ENCODE measurements at places on chromosomes 13 and 19.

- DNase-seq = no peak
Observed at GRCh38 chr13:42967660-42968059, 24.4 kb downstream of the EPSTI1 start.

DNA sequence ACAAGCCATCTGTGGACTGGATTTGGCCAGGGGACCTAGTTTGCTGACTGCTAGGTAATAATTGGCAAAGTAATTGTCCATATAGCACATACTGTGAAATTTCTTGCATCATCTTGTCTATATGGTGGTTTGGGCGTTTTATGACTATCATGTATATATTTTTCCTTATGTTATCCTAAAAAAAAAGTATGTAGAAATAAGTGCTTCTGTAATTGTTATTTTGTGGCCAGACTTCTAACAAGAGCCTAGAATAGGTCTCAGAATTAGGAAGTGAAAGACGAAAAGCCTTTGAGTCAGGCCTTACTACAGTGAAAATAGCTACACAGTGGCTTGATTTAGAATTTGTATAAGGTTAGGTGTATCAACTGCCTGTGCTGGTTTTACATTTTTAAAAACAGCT is 4.2 kb downstream of the FNDC3A start:
- no peak for DNase-seq

- DNase-seq = no peak
Observed at GRCh38 chr13:42532561-42533335, 41.2 kb upstream of the TNFSF11 start.

GRCh38 chr19:10858204-10858828 is 10.1 kb downstream of the C19orf38 start:
- no peak for DNase-seq

- no peak for DNase-seq
Observed at GRCh38 chr19:34067861-34068271, 104.4 kb upstream of the LSM14A start.

- DNase-seq = no peak
Observed at GRCh38 chr19:16637535-16637934, 9.5 kb upstream of the MED26 start.

- DNase-seq = no peak
Observed at GRCh38 chr13:20993661-20994440, 67.5 kb downstream of the LATS2 start.

DNA sequence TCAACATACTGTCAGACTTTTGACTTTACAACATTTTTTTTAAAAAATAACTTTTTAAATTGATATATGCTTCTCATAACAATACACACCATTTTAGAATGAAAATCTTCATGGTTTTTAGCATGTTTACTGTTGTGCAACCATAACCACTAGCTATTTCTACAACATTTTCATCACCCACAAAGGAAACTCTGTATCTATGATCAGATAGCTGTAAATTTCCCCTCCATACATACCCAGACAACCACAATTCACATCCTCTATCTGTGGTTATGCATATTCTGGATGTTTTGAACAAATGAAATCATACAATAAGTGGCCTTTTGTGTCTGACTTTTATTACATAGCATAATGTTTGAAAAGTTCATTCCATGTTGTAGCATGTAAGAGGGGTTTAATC is 1666.0 kb downstream of the EFNB2 start:
- no peak for DNase-seq

DNA sequence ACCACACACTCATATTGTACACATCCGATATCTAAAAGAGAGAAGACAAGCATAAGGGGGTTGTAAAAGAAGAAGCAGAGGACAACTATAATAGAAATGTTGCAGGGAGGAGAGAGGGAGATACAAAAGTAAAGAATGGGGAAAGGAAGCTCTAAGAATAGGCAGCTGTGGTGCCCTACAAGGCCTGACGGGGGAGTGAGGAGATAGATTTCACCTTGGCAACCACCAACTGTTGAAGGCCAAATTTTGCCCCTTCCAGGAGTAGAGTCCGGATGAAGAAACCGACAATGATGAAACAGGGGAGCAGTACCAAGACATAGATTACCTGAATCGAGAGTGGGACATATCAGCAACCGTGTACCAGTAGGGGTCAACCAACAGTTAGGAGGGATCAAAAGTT is 15.9 kb downstream of the SLC6A16 start:
- DNase-seq = no peak

DNA sequence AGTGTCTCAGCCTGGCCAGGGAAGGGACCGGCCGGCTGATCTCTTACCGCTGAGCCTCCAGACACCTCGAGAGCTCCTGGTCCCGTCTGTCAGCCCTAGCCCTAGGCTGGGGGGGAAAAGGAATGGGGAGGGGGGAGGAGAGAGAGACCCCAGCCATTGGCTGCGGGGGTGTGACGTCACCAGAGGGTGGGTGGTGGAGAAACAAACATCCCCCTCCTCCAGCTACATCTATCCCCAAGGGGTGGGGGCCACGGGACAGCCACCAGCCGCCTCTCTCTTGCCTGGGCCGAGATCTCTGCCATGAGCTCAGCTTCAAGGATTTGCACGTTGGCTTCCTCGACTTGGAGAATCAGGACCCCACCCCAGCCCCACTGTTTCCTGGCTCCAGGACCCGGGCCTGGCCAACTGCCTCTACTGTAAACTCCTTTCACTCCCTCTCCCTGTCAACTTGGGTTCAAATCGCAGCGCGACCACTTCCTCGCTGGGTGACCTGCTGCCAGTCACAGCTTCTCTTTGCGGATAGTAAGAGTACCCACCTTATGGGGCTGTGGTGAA is at the start of gene PRX:
PRX (minus strand) TSS at position 88 of the 555 bp plus-strand sequence. CDS start 5,446 bp downstream, outside the sequence.
- DNase-seq = no peak

DNA sequence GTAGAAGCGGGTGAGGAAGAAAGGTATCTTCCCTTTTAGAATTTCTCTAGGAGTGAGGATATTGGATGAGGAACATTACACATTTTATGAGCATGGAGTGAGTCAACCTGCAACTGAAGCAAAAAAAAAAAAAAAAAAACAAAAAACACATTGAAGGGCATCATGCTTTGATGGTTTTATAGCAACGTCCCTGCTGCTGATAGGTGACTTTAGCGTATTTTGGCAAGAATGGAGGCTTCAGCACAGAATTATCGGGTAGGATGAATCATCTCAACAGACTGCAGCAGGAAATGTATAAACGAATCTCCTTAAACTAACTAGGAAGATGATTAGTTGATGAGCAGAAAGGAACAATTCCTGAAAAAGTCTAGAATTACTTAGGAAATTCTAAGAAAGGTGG is 1359.6 kb upstream of the ATXN8OS start:
- DNase-seq = no peak

- DNase-seq = no peak
Observed at GRCh38 chr13:23766283-23766682, 122.9 kb downstream of the MIPEP start.

DNA sequence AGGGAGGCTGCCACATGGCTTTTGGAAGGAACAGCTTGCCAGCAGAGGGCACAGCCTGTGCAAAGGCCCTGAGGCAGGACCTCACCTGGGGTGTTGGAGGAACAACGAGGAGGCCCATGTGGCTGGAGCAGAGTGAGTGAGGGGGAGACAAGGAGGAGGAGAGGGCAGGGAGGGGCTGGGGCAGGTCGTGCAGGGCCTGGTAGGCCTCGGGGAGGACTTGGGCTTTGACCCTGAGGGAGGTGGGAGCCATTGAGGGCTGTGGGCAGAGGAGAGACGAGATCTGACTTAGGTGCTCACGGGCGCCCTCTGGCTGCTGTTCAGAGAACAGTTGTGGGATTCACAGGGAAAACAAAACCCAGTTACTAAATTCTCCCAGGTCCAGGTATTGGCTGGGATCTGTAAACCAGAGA is 25.2 kb downstream of the ZNRF4 start:
- DNase-seq = no peak

DNA sequence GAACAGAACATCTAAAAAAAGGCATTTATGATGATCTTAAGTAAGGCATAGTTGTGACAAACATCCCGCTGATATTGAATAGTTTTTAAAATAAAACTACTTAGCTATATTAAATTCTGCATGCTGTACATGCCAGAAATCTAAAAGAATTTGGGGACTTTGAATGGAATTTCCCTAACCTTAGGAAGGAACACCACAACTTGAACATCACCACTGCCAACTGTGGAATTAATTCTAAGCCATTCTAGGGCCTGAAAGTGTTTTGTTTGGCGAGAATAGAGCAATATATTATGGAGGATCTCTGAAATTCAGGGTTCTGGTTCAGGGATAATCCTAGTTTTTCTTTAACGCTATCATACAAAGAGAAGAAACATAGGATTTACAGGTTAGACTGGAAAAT is 17.8 kb upstream of the LATS2 start:
- DNase-seq = no peak

DNA sequence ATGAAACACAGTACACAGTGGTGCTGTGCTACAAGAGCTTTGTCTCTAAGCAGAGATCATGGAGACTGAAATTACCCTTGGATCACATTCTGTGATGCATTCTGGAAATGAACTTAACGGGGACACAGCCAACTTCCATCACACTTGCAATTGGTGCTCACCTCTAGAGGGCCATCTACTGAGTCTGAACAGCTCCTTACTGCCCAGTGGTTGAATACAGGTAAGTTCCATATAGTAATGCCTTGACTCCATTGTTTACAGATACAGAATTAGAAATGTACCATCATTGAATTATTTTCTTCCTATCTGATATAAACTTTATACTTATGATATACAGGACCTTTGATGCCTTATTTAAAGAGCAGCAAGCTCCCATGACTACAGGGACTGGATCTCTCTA is 686.4 kb downstream of the PCDH9 start:
- DNase-seq = no peak

GRCh38 chr19:13978351-13979243 is 26.3 kb downstream of the DCAF15 start:
- no peak for DNase-seq

DNA sequence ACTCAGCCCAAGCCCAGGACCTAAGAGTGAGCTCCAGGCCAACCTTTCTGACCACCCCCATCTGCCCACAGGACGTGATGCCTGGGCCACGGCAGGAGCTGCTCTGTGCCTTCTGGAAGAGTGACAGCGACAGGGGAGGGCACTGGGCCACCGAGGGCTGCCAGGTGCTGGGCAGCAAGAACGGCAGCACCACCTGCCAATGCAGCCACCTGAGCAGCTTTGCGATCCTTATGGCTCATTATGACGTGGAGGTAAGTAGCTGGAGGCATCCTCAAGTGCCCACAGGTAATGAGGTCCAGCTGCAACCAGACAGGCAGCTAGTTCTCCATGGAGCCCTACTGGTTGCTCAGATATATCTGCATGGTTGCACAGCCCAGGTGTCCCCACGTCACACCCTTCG is 14.8 kb downstream of the DDX39A start:
- DNase-seq = no peak

- no peak for DNase-seq
Observed at GRCh38 chr13:111548301-111548700, 227.9 kb downstream of the TEX29 start.

GRCh38 chr19:33553530-33554310 is 32.1 kb upstream of the PEPD start:
- DNase-seq = no peak

DNA sequence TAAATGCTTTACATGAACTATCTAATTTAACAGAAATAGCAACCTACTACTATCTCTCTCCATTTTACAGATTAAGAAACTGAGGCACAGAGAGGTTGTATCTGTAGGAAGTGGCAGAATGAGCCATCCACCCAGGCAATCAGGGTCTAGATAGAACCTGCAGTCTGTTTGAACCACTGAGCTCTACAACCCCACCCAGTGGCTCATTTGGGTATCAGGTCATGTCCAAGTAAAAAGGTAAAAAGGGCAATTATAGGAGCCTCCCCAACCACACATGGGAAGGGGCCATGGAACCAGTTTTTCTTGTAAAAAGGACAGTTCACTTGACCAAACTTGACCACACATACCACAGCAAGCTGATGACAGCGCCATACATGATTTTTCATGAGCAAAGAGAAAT is 92.9 kb upstream of the SGCG start:
- DNase-seq = no peak

DNA sequence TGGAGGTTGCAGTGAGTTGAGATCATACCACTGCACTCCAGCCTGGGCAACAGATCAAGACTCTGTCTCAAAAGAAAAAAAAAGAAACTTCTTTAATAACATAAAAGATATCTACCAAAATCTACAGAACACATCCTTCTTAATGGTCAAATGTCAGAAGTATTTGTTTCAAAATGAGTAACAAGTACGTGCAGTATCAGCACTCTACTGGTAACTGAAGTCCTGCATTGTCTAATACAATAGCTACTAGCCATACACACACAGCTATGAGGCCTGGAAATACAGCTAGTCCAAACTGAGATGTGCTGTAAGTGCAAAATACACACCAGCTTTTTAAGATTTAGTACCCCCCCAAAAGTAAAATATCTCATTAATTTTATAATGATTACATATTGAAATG is 88.1 kb downstream of the TSC22D1 start:
- DNase-seq = no peak

- no peak for DNase-seq
Observed at GRCh38 chr13:50069261-50069660, 54.0 kb downstream of the KCNRG start.

DNA sequence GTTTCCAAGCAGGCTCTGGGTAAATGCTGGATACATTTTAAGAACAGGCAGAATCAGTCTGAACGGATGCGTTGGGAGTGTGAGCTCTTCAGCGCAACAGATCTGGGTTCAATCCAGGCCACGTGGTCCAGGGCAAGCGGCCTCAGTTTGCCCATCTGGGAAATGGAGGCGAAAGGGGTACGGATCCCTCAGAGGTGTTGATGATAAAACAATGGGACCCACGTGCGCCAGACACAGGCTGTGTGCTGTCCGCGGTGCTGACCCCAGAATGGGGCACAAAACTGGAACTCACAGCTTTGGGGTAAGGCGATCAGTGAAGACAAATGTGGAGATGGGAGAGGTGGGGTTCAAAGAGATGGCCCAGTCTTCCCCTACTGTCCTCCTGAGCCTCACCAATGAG is 13.1 kb upstream of the PDE4C start:
- DNase-seq = no peak

DNA sequence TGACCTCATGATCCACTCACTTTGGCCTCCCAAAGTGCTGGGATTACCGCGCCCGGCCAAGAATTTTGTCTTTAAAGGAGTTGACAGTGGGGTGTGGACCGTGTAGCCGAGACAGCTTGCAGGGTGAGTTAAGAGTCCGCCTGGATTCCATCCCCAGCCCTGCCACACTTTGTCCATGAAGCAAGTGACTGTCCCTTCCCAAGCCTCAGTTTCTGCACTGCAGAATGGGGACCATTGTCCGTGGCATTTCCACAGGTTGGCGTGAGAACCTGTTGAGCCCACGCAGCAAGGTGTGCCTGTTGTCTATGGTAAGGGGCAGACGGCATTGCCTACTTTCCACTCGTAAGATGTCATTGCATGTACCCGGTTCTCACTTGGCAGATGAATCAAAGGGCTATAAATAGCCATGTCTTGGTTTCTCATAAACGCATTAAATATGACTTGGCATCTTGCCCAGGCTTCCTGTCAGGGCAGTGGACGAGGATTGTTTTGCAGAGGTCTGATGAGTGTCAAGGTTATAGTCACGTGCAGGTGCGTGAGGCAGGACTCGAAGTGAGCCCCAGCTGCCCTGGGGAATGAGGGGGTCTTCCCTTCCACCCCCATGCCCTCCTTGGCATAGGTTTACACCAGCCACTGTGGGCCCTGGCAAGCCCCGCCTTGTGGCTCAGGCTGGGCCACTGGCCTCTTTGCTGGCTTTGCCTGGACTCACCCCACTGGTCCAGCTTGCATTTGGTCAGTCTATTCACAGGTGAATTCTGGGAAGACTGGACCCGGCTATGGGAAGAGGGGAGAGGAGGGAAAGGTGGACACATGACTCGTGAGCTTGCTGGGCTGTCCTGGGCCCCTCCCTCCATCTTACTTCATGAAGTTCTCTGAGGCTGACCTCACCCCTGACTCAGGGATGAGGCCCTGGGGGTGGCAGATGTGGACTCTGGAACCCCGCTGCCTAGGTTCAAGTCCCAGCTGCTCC is 14.6 kb downstream of the FAM187B start:
- DNase-seq = peak; percentile 64

All from stimulated activated CD8-positive, alpha-beta memory T cell treated with anti-CD3 and anti-CD28 coated beads, Interleukin-2, amount 100 ng/mL, for 1 hour (primary cell).